ENCODE measurements at places on chromosomes 1 and 21. TPM values are rescaled to one million over a fixed set of nuclear protein-coding genes. Genes with fewer than 3 reads are reported as not detected.
A peak's percentile ranks its signal among the peaks of the same experiment; 100 is the strongest.

DNA sequence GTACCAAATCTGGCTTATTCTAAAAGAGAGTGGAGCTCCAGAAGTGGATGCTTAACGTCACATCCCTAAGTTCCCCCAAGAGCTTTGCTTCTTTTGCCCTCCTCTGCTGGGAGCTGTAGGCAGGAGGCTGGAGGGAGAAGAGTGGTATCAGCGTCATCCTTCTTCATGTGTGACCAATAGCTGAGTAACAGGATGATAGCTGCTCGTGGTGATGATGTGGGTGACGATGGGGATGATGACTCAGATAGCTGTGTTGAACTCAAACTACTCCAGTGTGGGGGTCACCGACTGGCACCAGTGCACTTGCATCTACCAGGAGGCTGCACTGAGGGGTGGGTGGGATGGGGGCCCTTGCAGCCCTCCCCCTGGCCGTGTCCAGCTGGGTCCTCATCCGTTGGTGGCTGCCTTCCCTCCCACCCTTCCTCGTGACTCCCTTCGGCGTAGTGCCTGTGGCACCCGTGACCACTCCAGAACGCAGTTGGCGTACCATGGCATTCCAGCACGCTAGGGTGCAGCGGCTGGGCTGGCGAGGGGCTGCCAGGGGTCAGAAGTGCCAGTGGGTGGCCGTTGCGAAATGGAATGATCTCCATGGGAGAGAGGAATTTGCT, 1.1 kb downstream of the IGFN1 start:
- no peak for DNase-seq
- no peaks in the 10 kb centered on the region for H3K27me3 ChIP-seq
- peaks cover 6% of the 10 kb centered on the region for H3K4me1 ChIP-seq
- H3K36me3 ChIP-seq = no peaks in the 10 kb centered on the region

GRCh38 chr1:99996951-99997350, 27.2 kb downstream of the SLC35A3 start:
- no peaks in the 10 kb centered on the region for H3K4me1 ChIP-seq
- no peaks in the 10 kb centered on the region for H3K27me3 ChIP-seq
- DNase-seq = no peak

- no peaks in the 10 kb centered on the region for H3K27me3 ChIP-seq
- H3K36me3 ChIP-seq = no peaks in the 10 kb centered on the region
- H3K4me1 ChIP-seq = peaks cover 67% of the 10 kb centered on the region
- H3K4me3 ChIP-seq = no peak overlapping the region
These were observed 124.7 kb downstream of the SYT2 start for GRCh38 chr1:202585590-202585933.

DNA sequence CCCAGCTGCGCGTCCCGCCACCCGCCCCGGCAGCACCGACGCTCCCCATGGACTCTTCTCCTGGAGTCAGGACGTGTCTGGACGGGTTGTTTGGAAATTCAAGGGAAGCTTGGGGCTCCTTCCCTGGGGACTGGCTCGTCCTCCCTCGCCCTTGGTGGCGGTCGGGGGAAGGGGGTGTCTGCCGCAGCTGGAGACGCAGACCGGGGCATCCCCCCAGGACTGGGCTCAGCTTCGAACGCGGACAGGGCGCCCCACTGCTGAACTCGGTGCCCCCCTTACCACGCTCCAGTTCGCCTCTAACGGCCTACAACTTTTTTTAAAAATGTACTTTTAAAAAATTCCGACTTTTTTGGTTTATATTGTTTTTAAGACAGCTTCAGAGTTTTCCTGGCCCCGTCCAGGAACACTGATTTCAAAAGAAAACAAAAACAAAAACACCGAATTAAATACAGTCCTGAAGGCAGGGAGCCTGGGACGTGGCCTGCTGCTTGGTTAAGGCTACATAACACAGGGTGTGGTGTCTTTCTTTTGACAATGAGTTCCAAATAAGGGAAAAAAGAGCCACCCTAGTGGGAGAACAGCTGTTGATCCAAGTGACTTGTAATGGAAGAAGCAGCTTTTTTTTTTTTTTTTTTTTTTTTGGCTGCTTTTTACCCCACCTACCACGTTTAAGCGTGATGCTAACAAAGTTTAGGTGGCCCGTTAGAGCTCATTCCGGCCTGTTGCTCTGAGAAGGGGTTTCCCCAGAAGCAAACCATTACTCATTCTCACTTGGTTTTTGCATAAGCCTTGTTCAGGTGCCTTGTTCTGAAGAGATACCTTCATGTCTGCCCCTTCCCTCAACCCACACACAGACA, 862 bp upstream of the DIPK1A start:
- no peaks in the 10 kb centered on the region for H3K36me3 ChIP-seq
- H3K27ac ChIP-seq = peak overlapping the region; percentile 72
- H3K27me3 ChIP-seq = no peaks in the 10 kb centered on the region

DNA sequence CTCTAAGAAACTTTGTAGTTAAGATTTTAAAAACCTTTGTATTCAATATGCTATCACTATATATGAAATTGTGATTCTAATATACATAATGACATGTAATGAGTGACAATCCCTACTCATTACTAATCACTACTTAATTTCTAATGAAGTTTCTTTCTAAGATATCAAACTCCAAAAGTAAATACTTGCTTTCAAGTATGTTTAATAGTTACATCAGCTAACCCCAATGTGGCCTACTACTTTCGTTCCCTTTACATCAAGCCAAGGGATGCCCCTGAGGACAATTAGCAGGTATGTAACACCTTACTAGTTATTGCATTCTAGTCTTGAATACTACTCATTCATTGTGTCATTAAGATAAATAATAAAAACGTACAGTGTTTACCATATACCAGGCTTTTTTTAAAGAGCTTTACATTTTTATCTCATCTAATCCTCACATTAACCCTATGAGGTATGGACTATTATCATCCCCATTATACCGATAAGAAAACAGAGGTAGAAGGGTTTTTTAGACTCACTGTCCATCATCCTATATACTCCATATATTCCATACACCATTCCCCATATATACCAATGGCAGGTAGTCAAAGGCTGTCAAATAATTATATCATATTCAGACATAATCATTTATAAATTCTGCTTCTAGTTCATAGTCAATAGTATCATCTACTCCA, 4.2 kb downstream of the PPP1R15B start:
- H3K4me1 ChIP-seq = no peaks in the 10 kb centered on the region
- peak overlapping the region; percentile 96 for H3K4me3 ChIP-seq
- no peak overlapping the region for H3K27ac ChIP-seq
- H3K27me3 ChIP-seq = no peaks in the 10 kb centered on the region
- peaks cover 66% of the 10 kb centered on the region for H3K36me3 ChIP-seq
- no peak for DNase-seq

- peak overlapping the region; percentile 51 for H3K4me3 ChIP-seq
- H3K27ac ChIP-seq = peak overlapping the region; percentile 45
- no peaks in the 10 kb centered on the region for H3K36me3 ChIP-seq
- peak; percentile 49 for DNase-seq
- H3K27me3 ChIP-seq = no peaks in the 10 kb centered on the region
These were observed 826 bp upstream of the CA14 start for GRCh38 chr1:150256554-150257341.

- no peak for DNase-seq
- no peaks in the 10 kb centered on the region for H3K36me3 ChIP-seq
These were observed 131.6 kb downstream of the LHX8 start for GRCh38 chr1:75265792-75266191.

DNA sequence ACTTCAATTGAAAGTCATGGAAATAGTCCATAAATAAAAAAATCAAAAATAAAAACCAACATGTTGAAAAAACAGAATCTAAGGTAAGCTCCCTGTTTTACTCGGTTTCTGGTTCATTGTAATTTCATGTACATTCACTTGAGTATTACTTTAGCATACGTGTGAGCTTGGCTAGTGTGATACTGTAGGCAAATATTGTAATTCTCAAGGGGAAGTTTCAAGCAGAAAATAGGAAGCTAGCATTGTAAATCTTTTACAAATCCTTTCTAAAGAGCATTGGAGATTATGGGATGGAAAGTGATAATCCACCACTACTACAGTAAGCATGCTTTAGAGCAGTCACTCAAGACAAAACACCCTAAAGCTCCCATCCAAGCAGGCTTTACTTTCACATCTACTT, 3.3 kb upstream of the LPAR3 start:
- no peaks in the 10 kb centered on the region for H3K4me1 ChIP-seq
- no peak overlapping the region for H3K4me3 ChIP-seq
- 0 out of 2 replicates have a peak, but pooled peaks cover 4% of the 10 kb centered on the region for H3K27me3 ChIP-seq

GRCh38 chr1:116002781-116003420, 26.6 kb downstream of the SLC22A15 start:
- no peaks in the 10 kb centered on the region for H3K27me3 ChIP-seq
- no peak overlapping the region for H3K4me3 ChIP-seq

GRCh38 chr1:42157667-42158066, 4.5 kb downstream of the GUCA2B start:
- no peak overlapping the region for H3K4me3 ChIP-seq
- no peaks in the 10 kb centered on the region for H3K4me1 ChIP-seq

GRCh38 chr21:42302794-42303193, 12.4 kb downstream of the TFF3 start:
- no peak for DNase-seq
- H3K36me3 ChIP-seq = no peaks in the 10 kb centered on the region
- H3K4me1 ChIP-seq = peaks cover 7% of the 10 kb centered on the region
- no peak overlapping the region for H3K27ac ChIP-seq
- H3K27me3 ChIP-seq = 0 out of 2 replicates have a peak, but pooled peaks cover 5% of the 10 kb centered on the region
- no peak overlapping the region for H3K4me3 ChIP-seq

GRCh38 chr1:23215751-23216449, 1.4 kb downstream of the HTR1D start:
- peaks cover 35% of the 10 kb centered on the region for H3K27me3 ChIP-seq
- H3K27ac ChIP-seq = no peak overlapping the region
- H3K36me3 ChIP-seq = no peaks in the 10 kb centered on the region
- DNase-seq = no peak

DNA sequence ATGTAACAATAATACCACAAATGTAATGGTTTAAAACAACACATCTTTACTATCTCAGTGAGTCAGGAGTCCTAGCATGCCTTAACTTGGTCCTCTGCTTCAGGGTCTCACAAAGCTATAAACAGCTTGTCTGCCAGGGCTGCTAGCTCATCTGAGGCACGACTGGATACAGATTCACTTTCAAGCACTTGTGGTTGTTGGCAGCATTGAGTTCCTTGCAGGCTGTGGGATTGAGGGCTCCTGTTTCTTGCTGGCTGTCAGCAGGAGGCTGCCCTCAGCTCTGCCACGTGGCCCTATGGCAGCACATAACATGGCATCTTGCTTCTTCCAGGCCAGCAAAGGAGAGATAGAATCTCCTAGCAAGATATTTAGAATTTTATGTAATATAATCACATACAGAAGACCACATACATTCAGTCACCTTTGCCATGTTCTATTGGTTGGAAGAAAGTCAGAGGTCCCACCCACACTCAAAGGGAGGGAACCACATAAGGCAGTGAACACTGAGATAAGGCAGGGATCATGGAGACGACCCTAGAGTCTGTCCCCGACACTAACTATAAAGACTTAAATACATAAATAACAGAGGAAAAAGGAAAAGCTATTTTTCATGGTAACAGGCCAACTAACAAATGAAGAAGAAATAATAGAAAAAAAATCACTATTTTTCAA, 18.9 kb upstream of the IPP start:
- no peaks in the 10 kb centered on the region for H3K27me3 ChIP-seq
- no peaks in the 10 kb centered on the region for H3K4me1 ChIP-seq
- H3K36me3 ChIP-seq = no peaks in the 10 kb centered on the region
- H3K27ac ChIP-seq = no peak overlapping the region
- DNase-seq = peak; percentile 44
- no peak overlapping the region for H3K4me3 ChIP-seq

- DNase-seq = no peak
- no peak overlapping the region for H3K4me3 ChIP-seq
- no peaks in the 10 kb centered on the region for H3K4me1 ChIP-seq
- no peaks in the 10 kb centered on the region for H3K36me3 ChIP-seq
These were observed 81.3 kb downstream of the NEK7 start for GRCh38 chr1:198238121-198238520.

- no peak overlapping the region for H3K4me3 ChIP-seq
- no peaks in the 10 kb centered on the region for H3K4me1 ChIP-seq
- H3K27ac ChIP-seq = no peak overlapping the region
These were observed 101.2 kb downstream of the PRDM2 start for GRCh38 chr1:13801232-13801631.

GRCh38 chr1:16243936-16244649, 7.1 kb upstream of the CPLANE2 start:
- no peak overlapping the region for H3K27ac ChIP-seq
- no peak overlapping the region for H3K4me3 ChIP-seq
- peak; percentile 79 for DNase-seq
- H3K36me3 ChIP-seq = no peaks in the 10 kb centered on the region
- peaks cover 37% of the 10 kb centered on the region for H3K4me1 ChIP-seq
- H3K27me3 ChIP-seq = no peaks in the 10 kb centered on the region

- no peaks in the 10 kb centered on the region for H3K27me3 ChIP-seq
- H3K4me3 ChIP-seq = no peak overlapping the region
- H3K27ac ChIP-seq = no peak overlapping the region
- DNase-seq = peak; percentile 13
These were observed 28.2 kb downstream of the SLC30A10 start for GRCh38 chr1:219900201-219900600.

GRCh38 chr1:212283741-212284140, 1.5 kb upstream of the PPP2R5A start:
- DNase-seq = no peak
- H3K4me1 ChIP-seq = peaks cover 12% of the 10 kb centered on the region
- no peak overlapping the region for H3K27ac ChIP-seq
- no peaks in the 10 kb centered on the region for H3K36me3 ChIP-seq
- H3K27me3 ChIP-seq = no peaks in the 10 kb centered on the region
- H3K4me3 ChIP-seq = no peak overlapping the region

GRCh38 chr1:201807958-201808632, 20.9 kb upstream of the IPO9 start:
- no peak overlapping the region for H3K27ac ChIP-seq
- H3K36me3 ChIP-seq = peaks cover 91% of the 10 kb centered on the region
- no peaks in the 10 kb centered on the region for H3K27me3 ChIP-seq

DNA sequence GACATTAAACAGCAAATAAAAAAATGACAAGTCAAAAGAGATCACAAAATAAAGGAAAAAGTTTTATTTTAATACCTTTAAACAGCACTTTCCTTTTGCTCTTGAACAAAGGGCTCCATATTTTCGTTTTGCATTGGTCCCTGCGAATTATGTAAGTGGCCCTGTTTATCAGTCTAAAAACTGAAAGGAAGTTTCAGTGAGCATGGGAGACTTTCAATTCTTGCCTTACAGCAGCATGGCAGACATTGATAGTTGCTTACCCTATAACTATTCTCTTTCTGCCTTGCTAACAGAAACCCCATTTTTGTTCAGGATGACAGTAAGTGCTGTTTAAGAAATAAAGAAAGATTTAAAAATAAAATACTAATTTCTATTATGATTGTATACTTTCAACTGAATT, 5.2 kb upstream of the SH3GLB1 start:
- no peaks in the 10 kb centered on the region for H3K27me3 ChIP-seq
- no peaks in the 10 kb centered on the region for H3K36me3 ChIP-seq
- H3K4me1 ChIP-seq = no peaks in the 10 kb centered on the region
- no peak overlapping the region for H3K4me3 ChIP-seq
- no peak overlapping the region for H3K27ac ChIP-seq
- no peak for DNase-seq

GRCh38 chr1:69858534-69858933, 290.8 kb downstream of the LRRC7 start:
- H3K36me3 ChIP-seq = no peaks in the 10 kb centered on the region
- no peaks in the 10 kb centered on the region for H3K4me1 ChIP-seq
- H3K27me3 ChIP-seq = no peaks in the 10 kb centered on the region
- DNase-seq = no peak
- H3K27ac ChIP-seq = no peak overlapping the region

Gene NR1I3
- not detected for total RNA-seq

Gene FMO3
- total RNA-seq = not detected

Gene PTPN7
- total RNA-seq = 0.08 TPM

Gene CD34
- 0.36 TPM for total RNA-seq

Gene KIAA1614
- total RNA-seq = 59.9 TPM

Gene FAF1
- total RNA-seq = 124 TPM

Gene MAP3K21
- total RNA-seq = not detected

Gene CNR2
- total RNA-seq = not detected
